ENCODE measurements at places on chromosomes 13 and 19. TPM values are rescaled to one million over a fixed set of nuclear protein-coding genes. Genes with fewer than 3 reads are reported as not detected.

DNA sequence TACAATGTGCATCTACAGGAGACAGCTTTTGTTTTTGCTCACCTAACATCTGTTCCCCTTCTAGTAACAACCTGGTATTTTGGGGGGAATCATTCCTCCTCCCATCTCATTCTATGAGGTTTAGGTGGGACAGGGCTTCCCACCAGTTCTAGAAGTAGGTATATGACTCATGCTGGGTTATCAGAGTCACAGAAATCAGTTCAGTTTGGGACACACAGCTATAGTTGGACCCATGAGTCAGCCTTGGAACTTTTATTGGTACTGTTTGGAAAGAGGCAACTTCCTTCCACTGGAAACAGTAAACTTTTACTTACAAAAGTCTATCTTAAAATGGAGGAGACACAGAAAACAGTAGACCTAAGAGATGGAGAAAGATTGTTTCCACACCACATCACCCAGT, 185.5 kb downstream of the DNAJC3 start:
- DNase-seq: no peak

ACP7 gene
- 6.4 TPM for total RNA-seq

DNA sequence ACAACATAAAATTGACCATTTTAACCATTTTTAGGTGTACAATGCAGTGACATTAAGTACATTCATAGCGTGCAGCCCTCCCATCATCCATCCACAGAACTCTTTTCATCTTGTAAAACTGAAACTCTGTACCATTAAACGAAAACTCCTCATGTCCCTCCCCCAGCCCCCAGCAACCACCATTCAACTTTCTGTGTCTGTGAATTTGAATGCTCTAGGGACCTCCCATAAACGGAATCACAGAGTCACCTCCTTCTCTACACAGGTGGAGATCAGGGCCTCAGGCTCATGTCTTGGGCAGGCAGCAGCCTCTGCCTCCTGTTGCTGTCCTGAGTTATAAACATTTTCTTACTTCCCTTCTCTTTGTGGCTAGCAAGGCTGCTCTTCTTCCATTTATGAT, 7.3 kb upstream of the CCNE1 start:
- DNase-seq: no peak

- DNase-seq: no peak
Observed at GRCh38 chr13:99421271-99421670, 80.0 kb upstream of the TM9SF2 start.

ERVK3-1 gene
- total RNA-seq: 105 TPM

DNA sequence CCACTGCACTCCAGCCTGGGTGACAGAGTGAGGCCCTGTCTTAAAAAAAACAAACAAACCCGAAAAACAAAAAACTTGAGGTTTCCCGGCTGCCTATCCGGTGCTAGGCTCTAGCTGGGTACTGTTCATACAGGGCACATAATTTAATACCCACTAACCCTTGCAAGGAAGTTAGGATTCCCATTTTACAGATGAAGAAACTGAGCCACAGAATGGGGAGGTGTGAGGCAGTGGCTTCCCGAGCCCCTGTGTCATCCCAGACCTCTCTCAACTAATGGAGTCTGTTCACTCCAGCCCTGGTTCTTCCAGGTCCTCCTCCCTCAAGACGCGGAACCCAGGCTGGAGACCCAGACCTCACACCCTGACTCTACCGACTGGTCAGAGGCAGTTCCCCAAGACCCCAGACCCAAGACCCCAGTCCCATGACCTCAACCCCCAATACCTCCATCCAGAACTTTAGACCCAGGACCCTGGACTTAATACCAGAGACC, 576 bp downstream of the APBA3 start:
- no peak for DNase-seq

- peak; percentile 93 for DNase-seq
Observed at GRCh38 chr13:75359266-75359665, 122.7 kb downstream of the TBC1D4 start.

GRCh38 chr19:15268192-15268927, 36.1 kb upstream of the EPHX3 start:
- no peak for DNase-seq

DNA sequence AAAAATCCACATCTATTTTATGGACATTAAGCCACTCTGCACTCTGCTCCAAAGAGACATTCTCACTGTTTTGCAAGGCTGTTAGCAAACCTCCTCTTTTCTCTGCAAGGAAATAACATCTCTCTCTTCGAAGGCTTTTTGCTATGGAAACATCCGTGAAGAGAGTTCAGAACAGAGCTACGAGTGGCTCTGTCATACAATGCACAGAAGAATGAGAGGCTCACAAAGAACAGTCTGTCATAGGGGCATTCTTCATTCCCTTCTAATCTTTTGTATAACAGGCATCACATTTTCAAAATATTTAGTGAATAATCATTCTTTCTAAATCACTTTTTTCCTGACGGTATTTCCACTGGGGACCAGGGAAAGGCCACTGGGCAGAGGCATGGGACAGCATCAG, 346.1 kb downstream of the IRS2 start:
- DNase-seq: no peak

GADD45GIP1 gene
- 75.2 TPM for total RNA-seq

DNA sequence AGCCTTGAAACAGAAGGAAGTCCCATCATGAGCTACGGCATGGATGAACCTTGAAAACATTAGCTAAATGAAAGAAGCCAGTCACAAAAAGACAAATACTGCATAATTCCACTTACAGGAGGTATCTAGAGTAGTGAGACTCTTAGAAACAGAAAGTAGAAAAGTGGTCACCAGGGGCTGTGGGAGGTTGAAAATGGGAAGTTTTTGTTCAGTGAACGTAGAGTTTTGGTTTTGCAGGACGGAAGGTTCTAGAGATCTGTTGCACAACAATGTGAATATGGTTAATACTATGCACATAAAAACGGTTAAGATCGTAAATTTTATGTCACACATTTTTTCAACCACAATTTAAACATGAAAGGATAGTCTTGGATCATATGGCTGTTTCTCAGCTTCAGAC, 11.9 kb upstream of the SLC10A2 start:
- DNase-seq: no peak

DNA sequence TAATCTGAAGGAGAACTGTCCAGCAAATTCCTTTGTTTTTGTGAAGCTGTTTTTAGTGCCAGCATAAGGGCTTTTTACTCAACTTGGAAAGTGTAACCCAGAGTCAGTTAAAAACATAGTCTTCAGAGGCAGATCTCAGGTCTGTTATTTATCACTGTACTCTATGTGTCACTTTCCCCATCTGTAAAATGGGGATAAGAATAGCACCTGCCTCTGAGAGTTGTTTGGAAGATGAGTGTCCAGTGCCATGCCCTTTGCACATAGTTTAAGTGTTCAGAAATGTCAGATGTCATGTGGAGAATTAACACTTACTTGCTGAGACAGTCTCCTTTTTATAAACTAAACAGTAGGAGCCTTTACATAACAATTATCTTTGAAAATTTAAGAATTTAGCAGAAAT, 27.9 kb downstream of the USPL1 start:
- DNase-seq: no peak

PEG3 gene
- total RNA-seq: not detected

DNA sequence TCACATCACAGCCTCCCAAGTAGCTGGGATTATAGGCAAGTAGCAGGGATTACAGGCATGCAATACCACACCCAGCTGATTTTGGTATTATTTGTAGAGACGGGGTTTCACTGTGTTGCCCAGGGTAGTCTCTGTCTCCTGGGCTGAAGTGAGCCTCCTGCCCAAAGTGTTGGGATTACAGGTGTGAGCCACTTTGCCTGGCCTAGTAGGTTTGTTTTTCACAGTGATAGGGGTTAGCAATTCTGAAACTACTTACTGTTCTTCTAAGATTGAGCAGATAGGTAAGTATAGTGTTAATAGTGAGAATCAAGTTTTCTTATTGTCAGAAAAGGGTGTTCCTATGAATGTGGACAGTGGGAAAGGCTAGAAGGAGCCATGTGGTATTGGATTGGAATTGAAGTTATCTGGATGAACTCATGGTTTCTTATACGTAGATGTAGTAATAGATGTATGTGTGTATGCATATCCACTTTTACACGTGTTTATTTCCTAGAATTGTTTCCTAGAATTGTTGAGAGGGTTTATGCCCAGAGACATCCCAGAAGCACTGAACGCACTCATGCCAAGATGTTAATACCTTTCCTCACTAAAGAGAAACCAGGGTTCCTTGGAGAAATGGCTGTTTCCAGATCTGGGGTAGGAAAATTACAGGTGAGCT, 49.1 kb downstream of the SAE1 start:
- DNase-seq: no peak

HIPK4 gene
- total RNA-seq: not detected

Data from HT1080 (cell line).